Hematopoietic multipotent progenitor cell treated with erythropoietin and hydrocortisone succinate and interleukin-3 and kit ligand, for 17 days (in vitro differentiated cells): ENCODE measurements at places on chromosomes 7 and 10.

DNA sequence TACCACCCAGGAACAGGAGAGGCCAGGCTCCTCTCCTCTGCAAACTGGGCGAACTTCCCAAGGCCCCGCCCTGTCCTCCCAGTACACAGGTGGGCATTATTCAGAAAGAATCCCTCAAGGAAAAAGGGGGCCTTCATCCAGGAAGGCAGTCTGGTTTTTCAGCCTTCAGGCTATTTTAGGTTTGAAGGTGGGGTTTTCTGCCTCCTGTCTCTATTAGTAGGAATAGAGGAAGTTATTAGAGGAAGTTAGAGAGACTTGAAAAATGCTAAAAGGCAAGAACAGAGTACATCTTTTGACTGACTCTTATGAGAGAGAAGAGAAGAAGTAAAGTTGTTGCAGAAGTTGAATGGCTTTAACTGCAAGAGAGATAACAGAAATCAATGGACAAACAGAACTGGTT, 250.9 kb upstream of the SORCS1 start:
- no peak for DNase-seq

DNA sequence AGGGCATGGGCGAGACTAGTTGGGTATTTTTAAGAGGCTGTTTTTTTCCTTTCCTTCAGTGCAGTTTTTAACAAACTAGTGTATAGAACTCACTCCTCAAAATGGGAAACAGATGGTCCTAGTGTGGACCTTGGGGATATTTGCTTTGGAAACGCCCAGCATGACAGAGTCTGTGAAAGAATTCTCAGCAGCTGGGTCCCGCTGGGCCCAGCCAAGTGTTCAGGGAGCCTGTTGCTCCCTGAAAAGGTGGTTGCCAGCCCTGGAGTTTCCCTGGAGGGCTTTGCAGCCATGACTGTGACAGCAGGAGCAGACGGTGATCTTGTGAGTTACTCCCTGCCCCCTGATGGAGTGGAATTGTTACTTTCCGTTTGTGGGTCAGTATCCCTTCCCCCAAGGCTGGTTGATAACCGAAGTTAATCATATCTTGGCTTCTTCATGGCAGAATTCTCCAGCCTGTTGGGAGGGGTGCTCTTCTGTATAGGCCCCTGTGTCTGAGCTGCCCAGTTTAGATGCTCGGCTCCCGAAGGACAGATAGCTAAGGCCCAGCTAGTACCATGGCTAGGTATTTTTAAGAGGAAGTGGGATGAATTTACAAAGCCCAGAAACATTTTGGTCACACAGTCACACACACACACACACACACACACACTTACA, 278.6 kb upstream of the HABP2 start:
- DNase-seq: no peak

DNA sequence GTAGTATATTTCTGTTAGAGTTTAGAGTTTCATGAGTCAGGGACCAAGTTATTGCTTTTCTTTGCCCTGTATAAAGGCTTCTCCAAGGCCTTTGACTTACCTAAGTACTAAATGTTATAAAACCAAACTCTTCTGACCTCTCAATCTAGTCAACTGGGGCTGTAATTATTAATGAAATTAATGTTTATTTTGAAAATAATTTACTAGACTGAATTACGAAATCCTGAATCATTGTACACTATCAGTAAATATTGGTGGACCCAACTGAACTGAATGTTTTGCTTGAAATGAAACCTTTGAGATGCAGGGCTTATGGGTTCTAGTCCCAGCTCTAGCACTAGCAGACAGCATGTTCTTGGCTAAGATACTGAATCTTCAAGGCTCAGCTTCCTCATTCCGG, 1.7 kb upstream of the CYP2C9 start:
- no peak for DNase-seq

DNA sequence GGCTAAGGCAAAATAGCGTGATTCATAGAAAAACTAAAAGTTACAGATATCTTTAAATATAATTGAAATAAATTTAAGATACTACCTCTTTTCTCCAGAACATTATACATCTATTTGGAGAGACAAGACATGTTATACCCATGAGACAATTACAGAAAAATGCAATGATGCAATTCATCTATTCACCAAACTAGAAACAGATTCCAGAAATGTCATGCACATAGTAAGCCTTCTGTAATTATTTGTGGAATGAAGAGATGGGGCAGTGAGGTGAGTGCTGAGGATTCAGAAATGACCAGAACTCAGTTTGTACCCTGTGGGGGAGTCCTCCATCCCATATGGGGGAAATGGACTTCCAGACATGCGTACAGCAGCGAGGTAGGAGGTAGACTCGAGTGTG, 99.4 kb downstream of the MKX start:
- DNase-seq: no peak

GRCh38 chr7:70047891-70048448, 449.7 kb downstream of the AUTS2 start:
- no peak for DNase-seq

DNA sequence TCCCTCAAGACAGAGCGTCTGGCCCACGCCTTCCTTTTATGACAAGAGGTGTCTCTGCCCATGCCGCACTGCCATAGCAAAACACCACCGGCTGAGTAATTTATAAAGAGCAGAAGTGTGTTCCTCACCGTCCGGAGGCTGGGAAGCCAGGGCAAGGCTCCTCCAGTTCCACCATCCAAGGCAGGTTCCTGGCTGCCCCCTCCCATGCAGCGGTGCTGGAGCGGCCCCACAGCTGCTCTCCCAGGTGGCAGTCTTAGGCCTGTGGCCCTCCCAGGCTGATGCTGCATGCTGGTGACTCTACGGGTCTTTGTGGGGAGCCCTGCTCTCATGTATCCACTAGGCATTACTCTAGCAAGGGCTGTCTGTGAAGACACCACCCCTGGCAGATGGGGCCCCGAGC, 113.1 kb downstream of the TCERG1L start:
- no peak for DNase-seq

DNA sequence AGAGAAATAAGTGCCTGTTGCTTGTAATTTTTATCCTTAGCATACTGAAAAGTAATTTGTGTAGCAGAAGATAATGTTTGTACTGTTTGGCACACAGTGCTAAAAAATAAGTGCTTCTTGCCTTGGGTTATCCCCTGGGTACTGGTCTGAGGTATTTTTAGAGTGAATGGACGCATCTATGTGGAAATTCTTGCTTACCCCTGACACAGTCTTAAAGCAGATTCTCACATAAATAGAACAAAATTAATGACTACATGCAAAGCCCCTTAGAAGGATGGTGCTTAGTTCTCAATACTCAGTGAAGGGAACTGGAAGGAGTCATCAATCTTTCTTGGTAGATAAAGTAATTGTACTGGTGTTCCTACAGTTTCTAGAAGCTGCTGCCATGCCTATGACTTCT, 548.6 kb downstream of the ARL4A start:
- DNase-seq: no peak

DNA sequence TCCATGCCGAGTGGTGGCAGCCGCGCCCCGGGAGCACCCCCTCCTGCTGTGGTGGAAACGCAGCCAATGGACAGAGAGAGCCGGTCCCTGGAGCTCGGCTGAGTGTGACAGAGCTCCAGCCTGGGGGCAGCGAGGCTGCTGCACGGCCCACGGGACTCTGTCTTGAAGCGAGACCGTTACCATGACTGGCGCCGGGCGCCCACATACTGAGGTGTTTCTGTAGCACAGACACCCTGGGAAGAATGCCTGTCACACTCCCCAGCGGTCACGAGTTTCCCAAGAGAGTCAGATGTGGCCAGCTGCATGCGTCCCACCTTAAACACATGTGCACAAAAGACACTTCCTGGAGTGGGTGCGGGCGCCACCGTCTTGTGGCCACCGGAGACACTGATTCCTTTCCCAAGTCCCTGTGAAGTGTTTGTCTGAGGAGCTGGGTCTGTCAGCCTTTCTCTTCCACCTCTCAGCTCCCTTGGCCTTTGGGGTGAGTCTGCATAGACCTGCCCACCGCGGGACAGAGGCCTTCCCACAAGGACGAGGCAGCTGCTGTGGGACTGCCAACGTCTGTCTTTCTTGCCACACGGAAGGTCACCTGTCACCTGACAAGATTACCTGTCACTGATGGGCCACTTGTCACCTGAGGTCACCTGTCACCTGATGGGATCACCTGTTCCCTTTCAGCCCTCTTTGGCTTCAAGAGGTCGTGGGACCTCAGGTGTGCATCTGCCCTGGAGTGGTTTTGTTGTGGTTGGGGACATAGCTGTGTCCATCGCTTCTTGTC, 94.6 kb downstream of the DNAJB6 start:
- no peak for DNase-seq

GRCh38 chr7:130901209-130901783, 167.3 kb upstream of the KLF14 start:
- no peak for DNase-seq

GRCh38 chr10:122955892-122956291, 1.9 kb upstream of the C10orf88 start:
- DNase-seq: no peak

DNA sequence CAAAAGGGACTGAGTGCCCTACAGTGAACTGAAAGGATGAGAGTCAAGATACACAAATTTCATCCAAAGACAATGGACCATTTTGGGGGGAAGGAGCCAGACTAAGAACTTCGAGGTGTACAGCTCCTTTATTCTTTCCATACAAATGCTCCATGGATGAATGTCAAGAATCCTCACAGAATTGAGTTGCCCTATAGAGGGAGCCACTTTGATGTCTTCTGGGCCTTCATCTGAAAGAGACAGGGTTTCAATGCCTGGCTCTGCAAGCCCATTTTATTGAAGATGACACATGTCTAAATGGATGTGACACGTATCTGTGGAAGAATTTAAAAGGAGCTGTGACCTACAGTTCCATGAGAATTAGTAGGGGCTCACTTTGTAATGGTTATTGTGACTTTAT, 32.0 kb upstream of the NRG3 start:
- DNase-seq: no peak

- DNase-seq: no peak
These were observed 301.4 kb downstream of the PTPRN2 start for GRCh38 chr7:158286210-158286609.

GRCh38 chr7:5689118-5689517, 92.3 kb downstream of the RNF216 start:
- DNase-seq: no peak

- DNase-seq: no peak
These were observed 103.6 kb downstream of the AHR start for GRCh38 chr7:17401791-17402627.

- DNase-seq: no peak
These were observed 112.2 kb upstream of the GALNT17 start for GRCh38 chr7:71019706-71020105.

DNA sequence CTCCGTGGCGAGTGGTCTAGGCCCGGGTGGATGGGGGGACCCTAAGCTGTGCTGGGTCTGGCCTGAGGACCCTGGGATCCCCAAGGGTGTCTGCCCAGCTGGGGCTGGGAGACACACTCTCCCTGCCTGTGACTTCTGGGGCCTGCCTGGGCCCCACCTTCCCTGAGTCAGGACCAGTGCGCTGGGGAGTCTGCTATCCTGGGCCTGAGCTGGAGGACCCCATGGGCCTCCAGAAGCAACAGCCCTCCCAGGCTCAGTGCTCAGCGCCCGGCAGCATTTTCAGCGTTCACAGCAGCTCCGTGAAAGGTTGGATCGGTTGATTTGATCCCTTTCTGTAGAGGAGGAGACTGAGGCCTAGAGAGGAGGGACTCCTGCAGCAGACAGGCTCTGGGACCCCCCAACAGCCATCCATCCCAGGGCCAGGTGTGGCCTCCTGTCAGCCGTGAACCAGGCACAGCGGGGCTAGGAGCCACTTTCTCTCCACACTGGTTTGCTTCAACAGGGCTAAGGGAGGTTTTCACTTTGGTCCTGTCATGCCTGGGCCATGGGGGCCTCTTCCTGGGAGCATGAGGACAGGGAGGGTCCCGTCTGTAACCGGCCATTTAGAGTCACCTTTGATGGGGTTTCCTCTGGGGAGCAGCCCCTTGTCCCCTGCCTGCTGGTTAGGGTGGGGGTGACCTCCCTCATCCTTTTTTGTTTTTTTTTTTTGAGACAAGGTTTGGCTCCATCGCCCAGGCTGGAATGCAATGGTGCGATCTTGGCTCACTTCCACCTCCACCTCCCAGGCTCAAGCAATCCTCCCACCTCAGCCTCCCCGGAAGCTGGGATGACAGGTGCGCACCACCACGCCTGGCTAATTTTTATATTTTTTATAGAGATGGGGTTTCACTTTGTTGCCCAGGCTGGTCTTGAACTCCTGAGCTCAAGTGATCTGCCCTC, 12.4 kb downstream of the FOXL3 start:
- no peak for DNase-seq

DNA sequence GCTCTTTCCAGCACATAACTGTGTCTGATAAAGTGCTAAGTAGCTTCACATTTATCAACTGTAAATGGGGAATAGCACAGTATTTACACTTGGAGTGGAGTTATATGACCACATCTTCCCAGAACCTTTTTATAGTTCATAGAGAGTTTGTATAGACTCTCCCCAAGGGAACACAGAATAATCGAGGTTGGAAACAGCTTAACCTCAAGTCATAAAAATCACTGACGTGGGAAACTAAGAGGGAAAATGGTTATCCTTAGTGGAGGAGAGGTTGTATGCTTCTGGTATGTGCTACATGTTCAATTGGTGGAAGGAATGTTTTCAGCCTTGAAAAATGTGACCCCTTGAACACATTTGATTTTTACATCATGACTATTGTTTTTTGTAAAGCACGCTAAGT, 167.9 kb upstream of the KIAA1217 start:
- DNase-seq: no peak

- DNase-seq: no peak
These were observed 75.9 kb upstream of the A1CF start for GRCh38 chr10:50961297-50961696.

DNA sequence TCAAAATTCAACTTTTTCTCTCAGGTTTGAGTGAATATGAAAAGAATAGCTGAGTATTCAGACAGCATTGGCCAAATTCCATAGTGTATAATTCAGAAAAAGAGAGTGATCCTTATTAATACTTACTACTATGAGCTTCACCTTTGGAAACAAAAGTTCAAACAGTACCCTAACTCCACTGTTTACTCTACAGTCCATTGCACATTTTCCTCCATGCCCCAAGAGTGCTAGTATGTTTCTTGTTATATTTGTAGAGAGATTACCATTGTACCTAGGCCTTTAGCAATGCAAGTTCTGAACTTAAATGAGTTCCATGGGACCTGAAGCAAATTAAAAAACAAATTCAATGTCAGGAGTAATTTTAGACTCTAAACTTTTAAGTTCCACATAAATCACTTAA, 48.1 kb downstream of the MAGI2 start:
- no peak for DNase-seq
